Activated naive CD8-positive, alpha-beta T cell treated with anti-CD3 and anti-CD28 coated beads for 36 hours (primary cell): ENCODE measurements at places on chromosomes 13 and 19. TPM values are rescaled to one million over a fixed set of nuclear protein-coding genes. Genes with fewer than 3 reads are reported as not detected.

- DNase-seq: no peak
Observed at GRCh38 chr13:42487221-42487620, 86.7 kb upstream of the TNFSF11 start.

GRCh38 chr19:39377373-39378362 lies 13.2 kb downstream of the PAF1 start:
- DNase-seq: no peak

Gene ZNF490
- total RNA-seq: 9.2 TPM

Gene CGB8
- total RNA-seq: not detected

- DNase-seq: no peak
Observed at GRCh38 chr13:82294226-82294625, 1588.0 kb downstream of the SLITRK1 start.
